ENCODE measurements at places on chromosomes 7 and 10. TPM values are rescaled to one million over a fixed set of nuclear protein-coding genes. Genes with fewer than 3 reads are reported as not detected.

The DRGX gene
- not detected for total RNA-seq

The NAT16 gene
- total RNA-seq, result not detected

DNA sequence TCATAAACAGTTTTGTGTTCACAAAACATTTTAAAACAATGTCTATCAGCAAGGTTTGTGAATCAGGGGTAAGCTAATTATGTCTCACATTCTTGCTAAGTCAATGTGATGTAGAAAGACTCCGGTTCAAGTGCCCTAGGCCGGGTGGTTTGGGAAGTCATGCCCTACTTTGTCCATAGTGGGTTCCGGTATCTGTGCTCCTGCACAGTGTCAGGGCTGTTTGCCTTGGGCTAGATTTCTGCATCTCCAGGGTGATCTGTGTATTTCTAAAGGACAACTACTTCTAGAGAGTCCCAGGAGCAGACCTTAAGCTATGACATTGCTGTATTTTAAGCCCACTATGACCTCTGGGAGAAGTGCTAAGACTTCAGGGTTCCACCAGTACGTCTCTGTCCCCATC, 504.1 kb downstream of the PLXNA4 start:
- no peak for DNase-seq

DNA sequence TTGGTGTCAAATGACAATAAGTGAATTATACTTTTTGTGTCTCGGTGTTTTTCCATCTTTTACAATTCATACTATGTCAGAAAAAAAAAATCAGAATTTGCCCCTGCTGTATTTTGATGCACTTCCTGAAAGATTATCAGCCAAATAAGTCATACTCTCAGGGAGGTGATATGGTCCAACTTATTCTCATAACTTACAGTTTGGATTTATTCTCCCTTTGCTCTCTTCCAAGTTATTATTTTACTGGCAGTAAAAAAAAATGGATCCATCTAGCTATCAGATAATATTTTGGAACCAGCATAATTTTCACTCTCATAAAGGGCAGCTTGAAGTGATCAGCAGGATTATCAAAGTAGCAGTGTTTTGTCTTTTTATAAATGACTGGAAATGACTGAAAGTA, 337.1 kb downstream of the BMPER start:
- no peak for DNase-seq

DNA sequence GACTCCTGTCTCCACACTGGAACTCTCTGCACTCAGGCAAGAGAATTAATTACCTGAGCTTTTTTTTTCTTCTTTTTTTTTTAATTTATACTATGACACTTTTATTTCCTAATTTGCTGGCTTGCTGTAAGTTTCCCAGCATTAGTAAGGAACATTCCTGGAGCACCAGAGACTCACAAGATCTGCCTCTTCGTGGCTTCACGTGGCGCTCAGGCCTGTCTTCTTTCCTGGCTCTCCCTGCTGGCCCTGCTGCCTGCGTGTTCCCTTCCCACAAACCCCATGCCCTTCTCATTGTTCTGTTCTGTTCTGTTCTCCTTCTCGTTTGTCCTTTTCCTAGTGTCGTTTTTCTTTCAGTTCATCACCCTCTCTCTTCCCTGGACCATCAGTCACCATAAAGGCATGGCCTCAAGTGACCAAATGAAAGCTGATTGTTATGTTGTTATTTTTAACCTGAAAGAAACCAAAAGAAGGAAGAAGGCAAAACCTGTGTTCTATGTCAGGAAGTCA, 591.6 kb upstream of the PFKP start:
- DNase-seq, result peak; percentile 63
